ENCODE measurements at places on chromosomes 5 and 9.

- no peak for DNase-seq
Observed at GRCh38 chr5:58810086-58810485, 227.2 kb downstream of the RAB3C start.

DNA sequence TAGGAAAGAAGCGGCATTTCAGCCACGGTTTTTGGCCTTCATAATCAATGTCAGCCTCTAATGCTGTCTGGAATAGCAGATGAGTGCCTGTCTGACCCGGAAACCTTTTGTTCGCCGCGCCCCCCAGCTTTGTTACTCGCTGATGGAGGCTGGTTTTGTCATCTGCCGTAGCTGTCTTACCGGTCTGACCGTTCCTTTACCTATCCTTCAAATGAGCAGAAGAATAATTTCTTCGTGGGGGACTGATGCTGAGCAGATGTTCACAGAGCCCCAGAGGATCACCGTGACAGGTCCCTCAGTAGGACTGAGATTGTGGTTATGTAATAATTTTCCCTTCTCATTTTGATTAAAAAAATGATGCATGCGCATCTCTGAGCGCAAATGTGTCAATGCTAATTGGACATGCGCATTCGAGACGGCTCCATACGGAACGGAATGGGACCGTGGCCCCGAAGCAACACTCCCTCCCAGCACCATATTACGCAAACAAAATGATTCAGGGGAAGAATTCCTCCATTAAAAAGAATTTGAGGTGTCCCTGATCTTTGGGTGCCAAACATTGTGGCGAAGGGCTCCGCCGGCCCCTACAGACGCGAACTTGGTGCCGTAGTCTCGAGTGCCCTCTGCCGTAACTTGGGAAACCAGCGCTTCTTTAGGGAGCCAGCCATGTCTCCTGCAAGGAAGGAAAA, 27.6 kb downstream of the TLX3 start:
- no peak for DNase-seq

DNA sequence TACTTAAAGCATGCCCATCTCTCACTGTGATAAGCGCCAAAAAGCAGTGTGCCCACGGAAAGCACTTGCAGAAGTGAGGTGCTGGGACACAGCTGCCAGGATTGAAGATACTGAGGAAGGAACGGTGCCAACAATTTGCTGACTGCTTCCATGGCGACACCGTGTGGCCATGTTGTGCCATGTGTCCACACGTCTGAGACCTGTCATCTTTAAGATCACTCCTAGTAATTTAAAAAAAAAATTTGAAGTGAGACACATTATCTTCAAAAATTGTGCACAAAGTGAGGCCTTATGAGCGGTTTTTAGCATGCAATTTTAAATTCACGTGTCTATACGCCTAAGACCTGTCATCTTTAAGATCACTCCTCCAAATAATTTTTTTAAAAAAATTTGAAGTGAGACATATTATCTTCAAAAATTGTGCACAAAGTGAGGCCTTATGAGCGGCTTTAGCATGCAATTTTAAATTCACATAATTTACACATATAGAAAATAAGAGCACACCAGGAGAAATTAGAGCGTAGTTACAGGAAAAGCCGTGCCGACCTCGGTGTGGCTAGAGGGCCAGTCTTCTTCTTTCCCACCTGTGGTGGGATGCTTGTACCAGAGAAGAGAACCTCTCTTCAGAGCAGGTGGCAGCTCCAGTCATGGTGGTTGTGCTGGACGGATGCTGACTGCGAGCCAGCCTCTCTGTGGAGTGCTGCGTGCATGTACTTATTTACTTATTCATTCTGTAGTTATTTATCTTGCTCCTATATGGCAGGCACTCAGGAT, 21.4 kb upstream of the FLT4 start:
- peak; percentile 33 for DNase-seq

DNA sequence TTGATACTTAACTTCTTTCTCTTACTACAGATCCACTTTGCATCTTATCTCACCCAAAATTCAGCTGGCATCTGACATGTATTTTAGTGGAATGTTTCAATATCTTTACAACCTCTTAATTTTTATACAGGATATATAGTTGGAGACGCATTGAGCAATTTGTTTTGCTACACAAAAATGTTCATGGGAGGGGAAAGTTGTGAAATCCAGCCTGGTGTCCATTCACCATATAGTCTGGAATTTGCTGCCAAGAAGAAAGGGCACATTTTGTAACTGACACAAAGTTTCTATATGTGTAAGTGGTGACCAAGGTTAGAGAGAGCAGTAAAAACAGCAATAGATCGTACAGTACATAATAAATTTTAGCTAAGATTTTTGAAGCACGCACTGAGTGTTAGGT, 14.0 kb upstream of the CHD1 start:
- DNase-seq, result no peak

- no peak for DNase-seq
Observed at GRCh38 chr5:17132444-17133083, 84.9 kb upstream of the BASP1 start.

- no peak for DNase-seq
Observed at GRCh38 chr5:30930736-30931135, 262.8 kb upstream of the CDH6 start.

GRCh38 chr9:15711531-15711930, 158.7 kb downstream of the CCDC171 start:
- no peak for DNase-seq

DNA sequence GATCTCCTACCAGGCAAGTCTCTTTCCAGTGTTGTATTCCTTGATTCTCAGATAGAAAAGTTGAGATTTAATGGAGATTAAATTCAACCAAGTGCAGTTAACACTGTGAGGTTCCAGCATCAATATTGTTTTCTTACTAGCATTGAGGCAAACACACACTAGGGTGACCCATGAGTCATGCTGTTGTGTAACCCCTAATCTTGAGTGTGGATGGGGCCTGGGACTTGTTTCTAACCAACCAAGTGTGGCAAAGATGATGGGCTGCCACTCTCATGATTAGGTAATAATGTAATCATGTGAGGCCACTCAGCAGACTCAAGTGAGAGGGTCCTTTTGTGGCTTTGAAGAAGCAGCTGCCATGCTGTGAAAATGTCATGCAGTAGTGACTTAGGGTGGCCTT, 394.2 kb downstream of the IRX2 start:
- DNase-seq, result no peak

- no peak for DNase-seq
Observed at GRCh38 chr5:181167814-181168488, 20.6 kb downstream of the OR2V2 start.

DNA sequence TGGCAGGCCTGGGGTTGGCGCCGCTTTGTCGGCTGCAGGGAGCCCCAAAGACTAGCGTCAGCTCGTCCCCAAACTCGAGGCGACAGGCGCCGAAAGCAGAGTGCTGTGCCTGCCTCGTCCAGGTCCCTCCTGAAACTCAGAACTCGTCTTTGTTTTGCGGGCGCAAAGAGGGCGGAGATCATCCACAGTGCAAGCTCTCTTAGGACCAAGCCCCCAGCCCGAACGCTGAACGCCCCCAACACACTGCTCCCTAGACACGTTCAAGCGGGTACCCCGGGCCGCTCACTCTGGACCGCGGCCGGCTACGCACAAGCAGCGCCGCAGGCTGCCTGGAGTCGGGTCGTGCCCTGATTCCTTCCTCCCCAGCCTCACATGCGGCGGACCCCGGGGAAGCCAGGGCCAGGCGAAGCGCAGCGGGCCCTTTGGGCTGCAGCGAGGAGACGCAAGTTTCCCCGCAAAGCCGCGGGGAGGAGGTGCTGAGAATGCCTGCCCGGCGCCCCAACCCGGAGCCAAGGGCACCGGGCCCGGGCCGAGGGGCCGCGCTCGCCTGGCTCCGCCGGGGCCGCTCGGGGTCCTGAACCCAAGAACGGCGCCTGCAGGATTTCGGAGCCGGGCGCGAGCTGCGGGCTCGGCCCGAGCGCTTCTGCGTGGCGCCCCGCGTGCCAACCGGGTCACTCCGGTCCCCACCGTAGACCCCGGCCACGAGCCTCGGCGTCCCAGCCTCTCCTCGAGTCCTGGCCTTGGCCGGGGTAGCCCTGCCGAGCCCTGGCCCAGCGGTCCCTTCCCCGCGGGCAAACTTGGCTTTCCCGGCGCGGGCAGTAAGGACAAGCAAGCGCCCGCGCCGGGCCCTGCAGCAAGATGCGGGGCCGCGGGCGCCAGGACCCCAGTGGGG, 738 bp downstream of the FSTL4 start:
- peak; percentile 11 for DNase-seq

- no peak for DNase-seq
Observed at GRCh38 chr5:8355981-8356380, 487.0 kb downstream of the MTRR start.

GRCh38 chr5:135248801-135249231, 150.2 kb downstream of the MACROH2A1 start:
- no peak for DNase-seq

DNA sequence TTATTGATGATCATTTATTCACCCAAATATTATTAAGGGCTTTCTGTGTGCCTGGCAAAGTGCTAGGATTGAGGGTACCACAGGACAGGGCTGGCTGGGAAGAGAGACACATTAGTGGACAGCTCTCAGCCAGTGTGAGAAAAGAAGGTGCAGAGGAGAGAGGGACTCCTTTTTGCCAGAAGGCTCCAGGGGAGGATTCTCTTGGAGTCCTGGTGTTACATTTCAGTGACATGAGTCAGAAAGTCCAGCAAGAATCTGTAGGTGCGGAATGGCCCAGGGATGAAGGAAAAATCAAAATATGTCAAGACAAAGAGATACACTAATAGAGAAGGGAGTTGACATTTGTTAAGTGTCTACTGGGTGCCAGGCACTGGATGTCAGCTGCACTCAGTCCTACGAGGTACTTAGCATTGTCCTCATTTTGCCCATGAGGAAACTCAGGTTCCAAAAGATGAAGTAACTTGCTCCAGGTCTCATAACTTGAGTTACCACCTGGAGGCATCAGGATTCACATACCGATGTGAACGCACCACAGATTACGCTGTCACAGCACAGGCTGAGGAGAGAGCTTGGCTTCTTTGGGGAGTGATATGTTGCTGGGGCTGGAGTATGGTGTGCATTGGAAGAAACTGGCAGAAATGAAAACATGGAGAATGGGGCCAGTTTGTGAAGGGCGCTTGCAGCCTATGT, 60.5 kb downstream of the RASGRF2 start:
- no peak for DNase-seq

- no peak for DNase-seq
Observed at GRCh38 chr9:36207546-36208012, 16.9 kb downstream of the CLTA start.

GRCh38 chr9:95605816-95606488, 89.2 kb upstream of the PTCH1 start:
- DNase-seq, result no peak

DNA sequence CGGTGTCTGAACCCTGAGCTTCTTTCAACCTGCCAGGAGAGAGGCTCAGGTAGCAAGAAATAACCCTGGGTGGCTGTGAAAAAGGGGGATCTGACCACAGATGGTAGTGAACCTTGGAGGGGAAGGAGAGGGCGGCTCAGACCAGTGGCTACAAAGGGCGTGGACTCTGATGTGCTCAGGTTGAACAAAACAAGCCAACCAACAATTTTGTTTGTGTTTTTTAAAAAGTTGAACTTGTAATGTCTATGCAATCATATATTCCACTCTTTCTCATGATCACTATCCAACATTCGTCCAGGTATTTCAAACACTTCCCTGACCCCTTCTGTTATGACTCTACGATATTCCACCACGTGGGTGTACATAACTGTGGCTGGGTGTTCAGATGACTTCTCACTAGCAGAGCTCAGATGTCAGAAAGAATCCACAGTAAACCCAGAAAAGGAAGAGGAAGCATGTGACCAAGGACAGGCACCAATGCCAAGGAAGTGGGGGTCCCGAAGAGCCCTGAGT, 20.0 kb downstream of the PTPN3 start:
- no peak for DNase-seq

DNA sequence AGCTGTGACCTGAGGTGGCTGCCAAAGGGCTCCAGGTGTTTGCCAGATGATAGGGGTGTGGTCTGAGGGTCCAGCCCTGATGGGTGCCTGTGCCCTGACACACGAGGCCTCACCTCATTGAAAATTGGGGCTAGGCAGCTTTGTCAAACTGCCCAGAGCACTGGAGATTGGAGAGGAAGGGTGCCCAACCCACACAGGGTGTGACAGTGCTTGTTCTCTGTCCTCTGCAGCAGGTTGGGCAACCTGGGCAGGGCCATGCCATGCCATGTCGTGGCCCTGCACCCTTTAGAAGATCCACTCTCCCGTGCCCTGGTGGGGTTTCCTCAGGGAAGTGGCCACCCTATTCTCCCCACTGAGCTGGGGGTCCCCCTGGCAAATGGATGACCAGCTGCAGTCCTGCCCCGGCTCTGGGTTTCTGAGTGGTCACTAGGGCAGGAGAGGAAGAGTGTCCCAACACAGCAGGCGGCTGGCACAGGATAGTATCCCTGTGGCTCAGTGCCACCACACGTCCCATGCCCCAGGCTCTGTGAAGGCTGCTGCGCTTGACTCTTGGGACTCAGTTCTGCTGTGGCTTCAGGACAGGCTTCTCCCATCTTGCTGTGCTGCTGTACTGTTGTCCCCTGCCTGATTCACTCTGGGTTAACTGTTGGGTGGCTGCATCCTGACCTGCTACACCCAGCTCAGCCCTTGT, 100.8 kb upstream of the PITX1 start:
- no peak for DNase-seq

- no peak for DNase-seq
Observed at GRCh38 chr9:82621447-82621846, 441.5 kb downstream of the RASEF start.

DNA sequence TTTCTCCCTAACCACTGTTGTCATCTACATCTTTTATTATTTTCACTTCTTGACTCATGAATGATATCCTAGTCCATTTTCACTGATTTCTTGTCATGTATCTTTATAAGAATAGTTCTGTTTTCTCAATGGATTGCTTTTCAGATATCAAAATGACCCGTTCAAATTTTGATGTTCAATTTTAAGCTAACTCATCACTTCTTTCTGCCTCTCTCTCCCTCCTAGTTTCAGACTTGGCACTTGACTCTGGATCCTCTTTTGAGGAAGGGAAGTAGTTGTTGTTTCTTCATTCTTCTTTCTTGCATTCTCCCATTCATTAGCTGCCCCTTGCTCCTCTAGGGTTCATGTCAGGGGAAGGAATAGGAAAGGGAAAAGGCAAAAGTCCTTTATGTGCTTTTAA, 23.7 kb downstream of the CSNK1G3 start:
- DNase-seq, result no peak

DNA sequence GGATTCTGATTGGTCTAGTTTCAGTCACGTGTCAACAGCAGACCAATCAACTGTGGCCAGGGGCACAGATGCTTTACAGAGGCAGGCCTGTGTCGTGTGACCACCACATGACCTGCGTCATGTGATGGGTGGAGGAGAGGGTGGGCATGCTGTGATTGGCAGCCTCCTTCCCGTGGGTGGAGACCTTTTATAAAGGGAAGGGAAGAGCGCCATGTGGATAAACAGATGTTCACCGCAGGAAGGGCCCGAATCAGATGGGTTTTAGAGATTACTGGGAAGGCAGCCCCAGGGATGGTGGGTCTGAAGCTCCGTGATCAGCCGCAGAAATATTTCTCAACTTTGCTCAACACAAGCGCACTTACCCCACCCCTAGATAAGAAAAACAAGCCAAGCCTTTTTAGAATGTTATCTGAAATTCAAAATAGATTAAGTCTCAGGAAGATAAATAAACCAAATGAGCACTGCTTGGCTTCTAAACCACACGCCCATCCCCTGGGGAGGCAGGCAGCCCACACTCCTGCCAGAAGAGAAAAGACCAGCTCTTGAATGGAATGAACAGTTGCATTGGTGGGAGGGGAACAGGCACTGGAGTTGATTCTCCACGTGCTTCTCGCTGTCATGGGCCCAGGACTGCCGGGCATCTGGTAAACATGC, 43.6 kb downstream of the ROPN1L start:
- no peak for DNase-seq

GRCh38 chr5:34656700-34657273, 659 bp downstream of the RAI14 start:
- no peak for DNase-seq

- DNase-seq, result no peak
Observed at GRCh38 chr5:886716-887325, 5.8 kb downstream of the BRD9 start.
